ENCODE measurements at places on chromosomes 11 and 22. TPM values are rescaled to one million over a fixed set of nuclear protein-coding genes. Genes with fewer than 3 reads are reported as not detected.

- DNase-seq = no peak
These were observed 91.7 kb downstream of the PDE2A start for GRCh38 chr11:72582206-72583176.

Gene ARHGAP1
- total RNA-seq = 101 TPM

DNA sequence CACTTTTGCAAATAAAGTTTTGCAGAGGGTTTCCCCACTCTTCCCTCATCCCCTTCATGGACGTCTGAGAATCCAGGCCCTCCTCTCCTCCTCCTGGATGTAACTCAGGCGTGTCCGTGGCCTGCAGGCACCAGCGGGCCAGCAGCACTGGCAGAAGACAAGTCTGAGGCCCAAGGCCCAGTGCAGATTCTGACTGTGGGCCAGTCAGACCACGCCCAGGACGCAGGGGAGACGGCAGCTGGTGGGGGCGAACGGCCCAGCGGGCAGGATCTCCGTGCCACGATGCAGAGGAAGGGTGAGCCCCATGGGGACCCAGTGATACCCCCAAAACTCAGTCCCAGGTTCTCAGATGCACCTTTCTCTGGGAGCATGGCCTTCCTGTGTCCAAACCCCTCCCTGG, 14.4 kb downstream of the TUB start:
- no peak for DNase-seq

- DNase-seq = no peak
These were observed 13.8 kb upstream of the MFNG start for GRCh38 chr22:37499789-37500540.

DNA sequence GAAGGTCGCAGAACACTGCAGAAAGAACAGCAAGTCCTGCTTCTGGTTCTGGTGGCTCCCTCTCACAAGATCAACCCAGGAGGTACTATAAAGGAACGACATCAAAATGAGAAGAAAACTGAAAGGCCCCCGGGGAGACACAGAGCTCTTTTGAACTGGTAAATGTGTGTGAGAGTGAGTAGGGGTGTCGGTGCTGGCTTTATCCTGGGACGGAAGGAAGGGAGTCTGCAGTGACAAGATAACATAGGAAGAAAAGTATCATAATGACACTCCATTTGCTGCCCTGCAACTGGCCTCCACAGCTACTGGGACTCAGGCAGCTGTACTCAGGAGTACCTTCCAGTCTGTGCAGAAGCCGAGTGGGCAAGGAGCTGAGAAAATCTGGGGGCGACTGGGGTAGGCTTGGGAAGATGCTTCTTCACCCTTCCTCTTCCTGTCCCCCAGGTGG, 60.9 kb downstream of the ENTHD1 start:
- no peak for DNase-seq

Gene C11orf52
- 1.2 TPM for total RNA-seq

GRCh38 chr11:105109855-105110687, 29.5 kb downstream of the CARD18 start:
- no peak for DNase-seq

DNA sequence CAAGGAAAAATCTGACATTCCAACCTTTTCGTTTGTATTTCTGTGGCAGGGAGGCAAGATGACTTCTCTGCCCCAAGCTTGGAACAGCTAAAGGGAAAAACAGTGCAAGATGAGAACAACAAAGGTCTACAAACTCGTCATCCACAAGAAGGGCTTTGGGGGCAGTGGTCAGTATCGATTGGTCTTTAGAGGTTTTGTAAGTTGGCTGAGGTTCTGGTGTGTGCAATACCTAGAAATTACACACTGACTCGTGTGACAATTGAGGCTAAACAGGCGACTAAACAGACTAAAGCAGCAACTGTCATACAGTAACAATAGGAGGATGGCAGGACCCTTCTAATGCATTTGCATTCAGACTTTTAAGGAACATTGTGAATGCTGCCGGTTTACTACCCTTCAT, 994 bp downstream of the DEPDC5 start:
- DNase-seq = no peak

Gene AIFM3
- 0.47 TPM for total RNA-seq
